Left ventricle myocardium superior (tissue), 1 donor: ENCODE measurements at places on chromosomes 13 and 19.

GRCh38 chr19:28130066-28130511 is 1082.9 kb downstream of the UQCRFS1 start:
- DNase-seq, result no peak

DNA sequence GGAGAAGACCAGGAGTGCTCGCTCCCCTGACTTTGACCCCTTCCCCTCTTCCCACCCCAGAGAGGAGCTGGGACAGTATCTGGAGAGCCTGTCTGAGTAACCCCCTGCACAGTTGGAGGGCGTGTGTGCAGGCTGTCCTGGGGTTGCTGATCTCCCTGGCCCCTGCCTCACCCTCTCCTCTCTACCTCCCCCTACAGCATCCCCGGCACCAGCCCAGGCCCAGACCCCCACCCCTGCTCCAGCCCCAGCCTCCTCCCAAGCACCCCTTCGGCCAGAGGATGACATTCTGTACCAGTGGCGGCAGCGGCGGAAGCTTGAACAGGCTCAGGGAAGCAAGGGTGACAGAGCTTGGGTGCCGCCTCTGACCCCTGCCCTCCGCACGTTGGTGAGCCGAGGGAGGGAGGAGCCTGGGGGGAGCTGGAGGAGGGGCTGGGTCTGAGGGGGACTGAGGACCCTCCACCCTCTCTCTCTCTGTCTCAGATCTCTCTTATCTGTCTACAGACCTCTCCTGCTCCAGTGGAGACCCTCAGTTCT is 8.7 kb downstream of the PROSER3 start:
- no peak for DNase-seq

- no peak for DNase-seq
Measured at GRCh38 chr13:51839711-51840540, 5.1 kb downstream of the TMEM272 start.

- DNase-seq, result no peak
Measured at GRCh38 chr19:1231729-1232637, 5.8 kb downstream of the CBARP start.

DNA sequence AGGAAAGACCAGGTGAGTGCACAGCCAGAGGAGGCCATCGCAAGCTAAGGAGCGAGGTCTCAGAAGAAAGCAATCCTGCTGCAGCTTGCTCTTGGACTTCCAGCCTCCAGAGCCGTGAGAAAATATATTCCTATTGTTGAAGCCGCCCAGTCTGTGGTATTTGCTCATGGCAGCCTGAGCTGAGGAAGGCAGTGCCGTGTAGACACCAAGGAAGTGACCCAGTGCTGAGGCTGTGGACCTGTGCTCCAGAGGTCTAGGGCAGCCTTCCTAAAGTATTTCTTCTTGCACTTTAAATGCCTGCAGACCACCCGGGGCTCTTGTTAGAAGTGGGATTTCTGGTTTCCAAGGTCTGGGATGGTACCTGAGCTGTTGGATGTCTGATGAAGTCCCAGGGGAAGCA is 158.5 kb upstream of the KL start:
- DNase-seq, result no peak

DNA sequence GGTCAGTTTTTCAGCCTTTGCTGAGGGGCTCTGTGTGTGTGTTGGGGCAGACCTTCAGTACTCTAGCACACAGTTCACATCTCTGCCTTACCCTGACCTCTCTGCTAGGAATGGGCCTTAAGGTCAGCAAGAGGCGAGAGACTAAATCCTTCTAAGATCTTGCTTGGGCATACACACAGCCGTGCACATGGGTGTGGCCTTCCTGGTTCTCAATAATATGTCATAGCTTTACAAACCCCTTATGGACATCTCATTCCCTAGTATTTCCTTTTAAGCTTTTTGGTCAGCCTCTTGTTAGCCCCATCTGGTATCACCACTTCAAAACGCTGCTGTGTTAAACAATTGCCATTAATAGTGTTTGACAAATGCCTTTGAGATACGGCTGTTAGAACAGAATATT is 69.4 kb upstream of the SPATA13 start:
- DNase-seq, result no peak

- DNase-seq, result no peak
Measured at GRCh38 chr19:43489310-43489709, 15.2 kb downstream of the PHLDB3 start.

DNA sequence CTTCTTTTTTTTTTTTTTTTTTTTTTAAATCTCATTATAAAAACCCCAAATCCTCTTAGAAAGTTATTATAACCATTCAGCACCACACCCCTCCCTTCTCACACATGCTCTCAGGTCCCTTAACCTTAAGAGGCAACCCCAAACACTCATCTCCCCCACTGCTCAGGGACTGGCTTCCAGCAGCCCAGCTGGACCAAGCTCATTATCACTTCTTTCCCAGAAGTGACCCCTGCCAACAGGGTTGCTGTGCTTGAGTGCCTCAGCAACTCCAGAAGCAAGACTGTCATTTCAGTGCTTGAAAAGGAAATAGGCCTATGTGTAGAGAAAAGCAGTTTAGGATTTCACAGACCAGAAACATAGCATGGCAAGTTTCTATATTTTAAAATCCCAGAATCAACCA is 84.3 kb downstream of the SLAIN1 start:
- DNase-seq, result peak; percentile 43

DNA sequence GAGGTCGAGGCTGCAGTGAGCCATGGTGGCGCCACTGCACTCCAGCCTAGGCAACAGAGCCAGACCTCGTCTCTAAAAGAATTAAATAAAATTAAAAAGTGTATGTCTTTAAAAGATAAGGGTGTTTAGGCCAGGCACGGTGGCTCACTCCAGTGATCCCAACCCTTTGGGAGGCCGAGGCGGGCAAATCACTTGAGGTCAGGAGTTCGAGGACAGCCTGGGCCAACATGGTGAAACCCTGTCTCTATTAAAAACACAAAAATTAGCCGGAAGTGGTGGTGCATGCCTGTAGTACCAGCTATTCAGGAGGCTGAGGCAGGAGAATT is 7.5 kb upstream of the SDHAF1 start:
- no peak for DNase-seq

DNA sequence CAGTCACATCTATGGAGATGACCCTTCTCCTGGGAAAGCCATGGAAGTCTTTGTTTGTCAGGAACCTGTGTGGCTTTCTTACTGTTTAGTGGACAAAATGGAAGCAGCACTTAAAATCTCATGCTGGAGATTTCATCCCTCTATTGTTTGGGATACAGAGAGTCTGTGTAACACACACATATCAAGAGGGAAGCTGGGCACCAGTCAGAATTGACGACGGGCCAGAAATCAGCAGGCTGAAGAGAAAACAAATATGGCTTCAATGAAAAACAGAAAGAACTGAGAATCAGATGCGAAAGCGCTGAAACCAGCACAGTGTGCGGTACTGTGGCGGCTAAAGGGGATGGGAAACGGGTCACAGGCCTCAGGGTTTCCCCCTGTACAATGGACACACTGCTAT is 72.2 kb upstream of the WASF3 start:
- DNase-seq, result no peak

GRCh38 chr19:49120325-49120683 is 960 bp downstream of the PPFIA3 start:
- no peak for DNase-seq

GRCh38 chr19:57078802-57079201 is 41.0 kb upstream of the USP29 start:
- DNase-seq, result no peak

DNA sequence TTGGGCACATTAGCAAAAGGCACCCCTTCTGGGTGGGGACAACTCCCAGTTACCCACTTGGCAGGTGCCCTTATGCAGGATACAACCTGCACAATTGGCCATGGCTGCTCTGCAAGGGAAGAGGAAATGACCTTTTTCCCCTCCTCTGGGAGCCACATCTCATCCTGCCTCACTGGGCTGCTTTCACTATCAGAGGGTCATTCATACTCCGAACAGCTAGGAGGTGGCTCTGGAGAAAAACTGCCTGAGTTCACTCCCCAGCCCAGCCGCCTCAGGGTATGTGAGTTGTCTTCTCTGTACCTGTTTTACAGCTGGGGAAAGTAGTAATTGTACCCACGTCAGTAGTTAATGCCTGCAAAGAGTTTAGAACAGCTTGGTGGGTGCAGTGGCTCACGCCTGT is 7.1 kb upstream of the ACTN4 start:
- no peak for DNase-seq

DNA sequence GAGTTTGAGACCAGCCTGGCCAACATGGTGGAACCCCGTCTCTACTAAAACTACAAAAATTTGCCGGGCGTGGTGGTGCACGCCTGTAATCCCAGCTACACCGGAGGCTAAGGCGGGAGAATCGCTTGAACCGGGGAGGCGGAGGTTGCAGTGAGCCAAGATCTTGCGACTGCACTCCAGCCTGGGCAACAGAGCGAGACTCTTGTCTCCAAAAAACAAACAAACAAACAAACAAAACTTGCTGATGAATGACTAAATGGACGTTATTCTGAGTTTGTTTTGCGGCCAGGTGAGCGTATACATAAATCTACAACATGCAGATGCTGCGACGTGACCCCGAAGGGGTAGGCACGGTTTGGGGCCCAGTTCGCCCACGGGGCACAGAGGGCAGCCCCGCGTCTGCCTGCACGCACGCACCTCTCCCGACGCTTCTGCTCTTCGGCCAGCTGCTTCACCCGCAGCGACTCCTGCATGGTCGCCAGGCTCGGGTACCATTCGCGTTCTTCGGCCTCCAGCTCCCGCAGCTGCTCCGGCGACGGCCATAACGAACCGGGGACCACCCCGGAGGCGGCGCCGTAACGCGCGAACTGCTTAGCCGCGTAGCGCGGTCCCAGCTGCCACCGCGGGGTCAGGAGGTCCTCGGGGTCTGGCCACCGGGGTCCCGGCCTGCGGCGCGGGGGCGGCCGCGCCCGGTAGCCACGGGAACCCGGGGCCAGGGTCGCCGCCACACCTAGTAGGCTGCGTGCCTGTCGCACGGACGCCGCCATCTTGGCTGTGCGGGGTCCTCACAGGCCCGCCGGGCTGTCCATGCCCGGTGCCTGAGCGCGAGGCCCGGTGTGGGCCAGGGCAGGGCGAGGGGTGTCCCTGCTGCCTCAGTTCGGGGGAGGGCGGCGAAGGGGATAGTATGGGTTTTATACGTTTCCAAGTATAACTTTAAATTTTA is at the start of gene GADD45GIP1:
GADD45GIP1 (minus strand) TSS at position 778 of the 943 bp plus-strand sequence; CDS start at position 767, 11 bp downstream.
- peak; percentile 90 for DNase-seq

DNA sequence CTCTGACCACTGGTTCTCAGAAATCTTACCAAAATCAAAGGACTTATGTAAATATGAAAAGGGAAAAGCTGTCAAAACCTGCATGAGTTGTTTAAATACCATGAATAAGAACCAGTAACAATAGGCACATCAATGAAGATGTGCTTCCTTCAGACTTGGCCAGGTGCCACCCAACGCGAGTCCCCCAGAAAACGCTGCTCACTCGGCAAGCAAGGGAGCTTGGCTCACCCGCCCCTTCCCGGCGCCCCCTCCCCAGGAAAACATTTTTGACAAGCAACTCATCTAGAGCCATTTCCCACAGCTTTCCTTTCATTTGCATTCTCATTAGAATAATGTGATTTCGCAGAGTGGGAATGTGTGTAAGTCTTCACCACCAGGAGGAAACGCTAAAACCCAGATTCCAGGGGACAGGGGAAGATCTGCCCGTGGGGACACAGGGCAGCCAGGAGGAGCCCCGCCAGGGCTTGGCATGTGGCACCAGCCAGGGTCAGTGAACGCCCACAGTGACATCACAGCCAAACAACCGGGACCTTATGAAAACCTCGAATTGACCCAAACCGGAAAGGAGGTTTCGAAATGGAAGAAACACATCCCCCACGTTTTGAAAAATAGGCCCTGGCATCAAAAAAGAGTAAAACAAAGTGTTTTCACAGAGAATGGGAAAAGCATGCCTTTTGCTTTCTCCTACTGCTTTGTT is 366.2 kb upstream of the TSHZ3 start:
- no peak for DNase-seq

DNA sequence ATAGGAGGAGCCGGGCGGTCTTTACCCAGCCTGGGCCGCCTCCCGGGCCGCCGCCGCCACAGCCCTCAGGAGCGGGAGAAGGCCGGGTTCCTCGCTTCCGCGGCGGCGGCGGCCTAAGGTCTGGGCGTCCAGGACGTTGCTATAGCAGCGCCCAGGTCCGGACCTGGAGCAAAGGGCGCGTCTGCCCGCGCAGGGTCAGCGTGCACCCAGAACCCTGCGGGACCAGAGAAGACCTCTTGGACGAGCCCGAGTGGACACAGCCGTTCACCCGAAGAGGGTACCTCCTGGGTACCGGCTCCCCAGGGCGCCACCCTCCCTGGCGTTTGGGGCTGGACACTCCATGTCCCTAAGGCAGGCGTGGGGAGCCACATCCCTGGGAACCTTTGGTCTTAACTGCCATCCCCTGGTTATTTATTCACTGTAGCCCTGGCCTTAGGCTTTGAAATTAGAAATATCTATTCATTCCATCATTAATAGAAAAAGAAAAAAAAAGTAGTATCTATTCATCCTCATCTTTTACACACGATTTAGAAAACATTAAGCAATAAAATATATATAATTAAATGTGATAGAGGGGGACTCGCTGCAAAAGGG is 2.4 kb downstream of the DZIP1 start:
- DNase-seq, result peak; percentile 69

DNA sequence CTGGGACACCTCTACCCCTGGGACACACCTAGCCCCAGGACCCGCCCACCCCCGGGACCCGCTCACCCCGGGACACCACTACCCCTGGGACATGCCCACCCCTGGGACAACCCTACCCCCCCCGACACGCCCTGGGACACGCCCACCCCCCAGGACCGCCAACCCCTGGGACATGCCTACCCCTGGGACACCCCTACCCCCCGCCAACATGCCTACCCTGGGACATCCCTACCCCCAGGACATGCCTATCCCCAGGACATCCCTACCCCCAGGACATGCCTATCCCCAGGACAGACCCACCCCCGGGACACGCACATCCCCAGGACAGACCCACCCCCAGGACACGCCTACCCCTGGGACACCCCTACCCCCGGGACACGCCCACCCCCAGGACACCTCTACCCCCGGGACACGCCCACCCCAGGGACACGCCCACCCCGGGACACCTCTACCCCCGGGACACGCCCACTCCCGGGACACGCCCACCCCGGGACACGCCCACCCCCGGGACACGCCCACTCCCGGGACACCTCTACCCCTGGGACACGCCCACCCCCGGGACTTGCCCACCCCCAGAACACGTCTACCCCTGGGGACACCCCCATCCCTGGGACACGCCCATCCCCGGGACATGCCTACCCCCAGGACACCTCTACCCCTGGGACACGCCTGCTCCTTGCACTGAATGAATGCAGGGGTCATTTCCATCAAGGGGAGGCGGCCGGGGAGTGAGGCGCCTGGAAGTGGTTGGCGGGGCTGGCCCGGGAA is 32.3 kb downstream of the ADPRHL1 start:
- DNase-seq, result no peak

DNA sequence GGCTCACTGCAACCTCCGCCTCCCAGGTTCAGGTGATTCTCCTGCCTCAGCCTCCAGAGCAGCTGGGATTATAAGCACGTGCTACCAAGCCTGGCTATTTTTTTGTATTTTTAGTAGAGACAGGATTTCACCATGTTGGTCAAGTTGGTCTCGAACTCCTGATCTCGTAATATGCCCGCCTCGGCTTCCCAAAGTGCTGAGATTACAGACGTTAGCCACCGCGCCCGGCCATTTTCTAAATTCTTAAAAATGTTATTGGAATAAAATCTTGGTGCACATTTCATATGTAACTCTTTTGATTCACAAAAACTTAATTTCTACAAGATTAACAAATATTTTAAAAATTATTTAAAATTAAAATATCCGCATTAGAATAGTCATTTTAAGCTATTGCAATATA is 1480.3 kb upstream of the SPRY2 start:
- no peak for DNase-seq

GRCh38 chr13:48595431-48596429 is 58.0 kb upstream of the CYSLTR2 start:
- peak; percentile 36 for DNase-seq
